ENCODE measurements at places on chromosomes 4 and X.

GRCh38 chr4:134018846-134019245 lies 182.7 kb downstream of the PABPC4L start:
- no peak for DNase-seq

DNA sequence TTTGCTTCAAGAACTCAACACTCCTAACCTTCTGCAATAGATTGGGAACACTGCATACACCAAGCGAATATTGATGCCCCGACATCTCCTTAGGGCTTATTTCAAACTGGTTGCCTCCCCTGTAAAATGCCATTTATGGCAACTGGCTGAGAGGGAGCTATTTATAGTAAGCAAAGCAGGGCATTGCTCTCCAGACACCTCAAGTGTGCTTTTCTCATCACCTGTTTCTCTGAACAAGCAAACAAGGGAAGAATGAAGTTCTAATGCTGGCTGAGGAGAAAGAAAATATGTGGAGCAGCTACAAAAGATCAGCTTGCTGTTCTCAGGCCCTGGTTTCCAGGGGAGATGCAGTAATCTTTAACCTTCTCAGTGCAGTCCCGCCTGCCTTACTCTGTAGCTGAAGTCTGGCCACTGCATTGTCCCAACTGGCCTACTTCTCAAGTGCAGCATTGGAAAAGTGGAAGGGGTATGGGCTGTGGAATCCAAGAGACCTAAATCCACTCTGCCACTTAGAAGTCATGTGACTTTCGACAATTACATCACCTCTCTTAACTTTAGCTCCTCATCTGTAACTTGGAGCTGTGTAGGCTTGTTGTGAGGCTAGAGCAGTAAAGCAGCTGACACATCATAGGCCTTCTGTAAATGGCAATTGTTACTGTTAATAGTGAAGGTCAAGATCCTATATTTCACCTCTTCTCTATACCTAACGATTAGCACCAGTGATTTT lies 47.9 kb upstream of the FGF13 start:
- DNase-seq, result no peak

DNA sequence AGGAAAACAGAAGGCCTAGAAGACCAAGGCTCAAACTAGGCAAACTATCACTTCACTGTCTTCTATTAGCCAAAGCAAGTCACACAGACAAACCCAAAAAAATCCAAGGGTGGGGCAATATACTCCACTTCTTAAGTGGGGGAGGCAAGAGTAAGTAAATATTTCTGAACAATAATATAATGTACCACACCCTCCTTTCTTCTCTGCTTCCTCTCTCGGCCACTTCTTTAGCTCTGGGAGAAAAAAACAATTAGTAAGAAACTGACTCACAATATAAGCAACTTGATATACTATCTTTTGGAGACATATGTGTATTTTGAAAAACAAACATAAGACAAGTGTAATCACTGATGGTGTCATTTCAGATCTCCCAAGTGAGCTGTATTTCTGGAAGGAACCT lies 14.8 kb downstream of the DCAF8L1 start:
- no peak for DNase-seq

DNA sequence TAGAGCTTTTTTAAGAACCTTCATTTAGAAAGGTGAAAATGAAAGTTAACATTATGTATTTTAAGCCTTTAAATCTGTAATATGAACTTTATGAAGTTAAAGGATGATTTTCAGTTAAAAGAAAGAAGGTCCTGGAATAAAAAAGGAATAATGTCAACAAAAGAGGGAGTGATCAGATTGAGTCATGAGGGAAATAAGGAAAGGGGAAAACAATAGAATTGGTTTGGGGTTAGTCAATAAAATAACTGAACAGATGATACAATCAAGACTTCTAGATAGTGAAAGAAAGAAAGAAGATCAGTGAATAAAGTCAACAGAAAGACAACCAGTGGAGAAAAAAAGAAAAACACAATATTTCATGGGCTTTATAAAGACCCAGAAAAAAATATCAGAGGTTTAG lies 291.6 kb upstream of the ARSJ start:
- DNase-seq, result no peak

- DNase-seq, result peak; percentile 89
Observed at GRCh38 chr4:8010618-8011017, 71.0 kb upstream of the AFAP1 start.

GRCh38 chrX:49754233-49754857 lies 58.6 kb upstream of the PAGE1 start:
- peak; percentile 32 for DNase-seq

GRCh38 chrX:79601341-79602131 lies 234.4 kb upstream of the ITM2A start:
- no peak for DNase-seq

Data from spinal cord (tissue), 10 donors.